ENCODE measurements at places on chromosomes 3 and 15.

DNA sequence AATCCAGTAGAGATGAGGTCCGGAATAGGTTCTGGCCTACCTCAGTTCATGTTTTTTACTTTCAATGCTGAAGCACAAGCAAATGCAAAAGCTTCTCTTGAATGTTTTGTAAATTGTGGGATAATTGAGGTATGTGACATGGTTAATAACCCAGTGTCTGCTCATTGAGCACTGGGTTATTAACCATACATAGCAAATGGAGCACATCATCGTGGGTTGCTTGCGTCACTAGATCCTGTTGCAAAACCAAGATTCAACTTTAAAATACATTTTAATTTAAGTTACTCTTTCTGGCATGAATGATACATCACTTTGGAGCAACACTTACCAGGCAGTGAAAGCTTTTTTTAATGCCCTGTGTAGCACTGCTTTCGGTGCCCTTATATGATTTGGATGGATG lies 165.6 kb downstream of the IGF1R start:
- H3K36me3 ChIP-seq, result no peaks in the 10 kb centered on the region
- no peaks in the 10 kb centered on the region for H3K27me3 ChIP-seq
- no peak overlapping the region for H3K27ac ChIP-seq
- no peak overlapping the region for H3K4me3 ChIP-seq
- DNase-seq, result no peak

GRCh38 chr3:176953106-176954060 lies 243.9 kb downstream of the TBL1XR1 start:
- no peaks in the 10 kb centered on the region for H3K36me3 ChIP-seq
- no peak overlapping the region for H3K27ac ChIP-seq
- DNase-seq, result no peak
- H3K4me1 ChIP-seq, result no peaks in the 10 kb centered on the region
- no peak overlapping the region for H3K4me3 ChIP-seq
- H3K27me3 ChIP-seq, result peaks cover 5% of the 10 kb centered on the region

DNA sequence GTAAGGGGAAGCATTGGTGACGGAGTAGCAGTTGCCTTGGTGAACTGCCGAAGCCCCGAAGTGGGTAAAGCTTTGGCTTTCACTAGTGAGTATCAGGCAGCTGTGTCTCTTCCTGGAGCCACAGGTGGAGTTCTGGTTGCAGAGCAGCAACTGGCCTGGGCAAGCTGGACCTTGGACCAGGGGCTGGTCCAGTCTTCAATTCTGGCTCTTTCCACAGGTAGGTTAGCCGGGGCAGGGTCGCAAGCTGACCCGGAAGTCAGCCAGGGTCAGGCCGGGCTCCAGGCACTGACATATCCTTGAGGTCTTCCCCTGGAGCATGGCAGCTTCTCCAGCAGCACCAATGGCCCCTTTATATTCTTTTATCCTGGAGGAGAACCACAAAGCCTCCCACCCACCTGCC lies 73.2 kb downstream of the TMEM44 start:
- H3K36me3 ChIP-seq, result no peaks in the 10 kb centered on the region
- H3K4me3 ChIP-seq, result no peak overlapping the region
- no peak overlapping the region for H3K27ac ChIP-seq
- peaks cover 20% of the 10 kb centered on the region for H3K27me3 ChIP-seq
- H3K4me1 ChIP-seq, result peaks cover 7% of the 10 kb centered on the region

DNA sequence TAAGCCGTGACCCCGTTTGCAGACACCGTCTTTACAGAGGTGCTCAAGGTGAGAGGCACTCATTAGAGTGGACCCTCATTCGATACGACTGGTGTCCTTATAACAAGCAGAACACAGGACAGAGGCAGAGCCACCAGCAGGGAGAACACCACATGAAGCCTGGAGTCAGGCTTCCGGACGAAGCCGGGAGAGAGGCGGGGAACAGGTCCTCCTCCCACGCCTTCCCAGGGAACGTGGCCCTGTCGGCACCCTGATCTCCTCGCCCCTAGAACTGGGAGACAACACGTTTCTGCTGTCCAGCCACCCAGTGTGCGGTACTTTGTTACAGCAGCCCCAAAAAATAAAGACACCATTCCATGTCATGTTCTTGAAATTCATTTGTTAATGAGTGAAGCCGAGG lies 33.6 kb downstream of the ZDHHC19 start:
- no peak for DNase-seq
- no peak overlapping the region for H3K4me3 ChIP-seq
- H3K27ac ChIP-seq, result no peak overlapping the region
- H3K4me1 ChIP-seq, result peaks cover 17% of the 10 kb centered on the region

DNA sequence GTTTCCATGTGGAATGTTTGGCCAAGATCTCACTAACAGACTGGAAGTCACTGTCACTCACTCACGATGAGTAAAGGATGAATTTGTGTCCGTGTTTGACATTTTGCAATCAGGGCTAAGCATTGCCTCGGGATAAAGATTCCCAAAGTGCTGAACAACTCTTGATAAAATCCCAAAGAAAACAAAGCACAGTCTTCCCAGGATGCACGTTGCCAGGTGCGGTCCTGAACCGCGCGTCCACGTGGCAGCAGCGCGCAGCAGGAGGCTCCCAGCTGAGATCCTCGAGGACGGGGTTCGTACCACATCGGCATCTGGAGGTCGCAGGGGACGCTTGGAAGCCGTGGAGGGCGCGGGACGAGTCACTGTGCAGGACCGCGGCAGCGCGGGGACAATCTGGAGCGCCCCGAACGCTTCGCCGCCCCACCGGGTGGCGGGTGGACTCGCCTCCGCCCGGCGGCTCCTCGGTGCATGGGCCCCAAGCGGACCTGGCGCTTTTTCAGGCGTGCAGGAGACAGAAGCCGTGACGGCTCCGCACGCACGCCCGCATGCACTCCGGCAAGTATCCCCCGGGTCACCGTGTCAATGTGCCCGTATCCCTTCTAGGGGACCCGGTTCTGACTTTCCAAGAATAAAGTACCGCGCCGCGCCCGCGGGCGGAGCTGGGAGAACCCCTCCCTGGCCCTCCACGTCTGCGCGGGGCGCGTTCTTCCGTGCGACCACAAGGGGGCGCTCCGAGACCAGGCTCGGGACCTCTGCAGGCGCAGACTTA lies 17.7 kb downstream of the CPN2 start:
- H3K27me3 ChIP-seq, result peaks cover 48% of the 10 kb centered on the region
- peak overlapping the region; percentile 81 for H3K4me3 ChIP-seq
- H3K27ac ChIP-seq, result no peak overlapping the region
- peaks cover 16% of the 10 kb centered on the region for H3K4me1 ChIP-seq
- no peaks in the 10 kb centered on the region for H3K36me3 ChIP-seq

DNA sequence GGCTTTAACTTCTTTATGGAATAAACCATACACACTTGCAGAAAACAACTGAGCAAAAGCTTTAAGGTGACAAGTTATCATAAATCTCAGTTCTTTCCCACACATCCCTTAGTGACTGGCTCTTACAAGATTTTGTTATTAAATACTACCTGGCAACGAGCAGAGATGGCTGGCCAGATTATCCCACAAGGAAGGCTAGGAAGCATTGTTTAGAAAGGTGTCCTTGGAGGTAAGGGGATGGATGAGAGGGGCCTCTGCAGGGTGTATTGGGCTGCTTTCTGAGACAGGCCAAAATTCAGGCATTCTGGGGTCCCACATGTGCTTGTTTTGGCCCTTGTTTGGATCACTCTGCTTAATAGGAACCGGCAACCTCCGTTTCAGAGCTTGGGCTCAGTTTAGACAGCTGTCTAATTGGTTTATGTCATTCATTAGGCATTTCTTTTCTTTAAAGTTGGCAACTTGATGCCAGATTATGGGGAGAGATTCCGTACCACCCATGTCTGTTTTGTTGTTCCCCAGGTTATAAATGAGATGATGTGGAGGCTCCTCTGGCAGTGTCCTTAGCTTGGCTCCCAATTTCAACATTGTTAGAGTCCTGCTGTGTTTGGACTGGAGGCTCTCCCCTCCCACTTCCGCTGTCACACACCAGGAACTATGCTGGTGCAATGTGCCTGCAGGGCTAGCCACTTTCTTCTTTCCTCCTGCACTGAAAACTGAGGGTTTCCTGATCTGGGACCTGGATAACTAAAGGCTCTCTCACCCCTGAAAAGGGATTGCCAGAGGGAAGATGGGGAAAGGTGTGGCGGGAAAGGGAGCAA lies 121.1 kb downstream of the TPRG1 start:
- peaks cover 25% of the 10 kb centered on the region for H3K27me3 ChIP-seq
- H3K4me3 ChIP-seq, result no peak overlapping the region
- H3K4me1 ChIP-seq, result peaks cover 3% of the 10 kb centered on the region
- no peaks in the 10 kb centered on the region for H3K36me3 ChIP-seq

- no peaks in the 10 kb centered on the region for H3K27me3 ChIP-seq
- H3K27ac ChIP-seq, result no peak overlapping the region
- no peak for DNase-seq
- no peaks in the 10 kb centered on the region for H3K4me1 ChIP-seq
These were observed 111.6 kb upstream of the PHLDB2 start for GRCh38 chr3:111747490-111747889.

DNA sequence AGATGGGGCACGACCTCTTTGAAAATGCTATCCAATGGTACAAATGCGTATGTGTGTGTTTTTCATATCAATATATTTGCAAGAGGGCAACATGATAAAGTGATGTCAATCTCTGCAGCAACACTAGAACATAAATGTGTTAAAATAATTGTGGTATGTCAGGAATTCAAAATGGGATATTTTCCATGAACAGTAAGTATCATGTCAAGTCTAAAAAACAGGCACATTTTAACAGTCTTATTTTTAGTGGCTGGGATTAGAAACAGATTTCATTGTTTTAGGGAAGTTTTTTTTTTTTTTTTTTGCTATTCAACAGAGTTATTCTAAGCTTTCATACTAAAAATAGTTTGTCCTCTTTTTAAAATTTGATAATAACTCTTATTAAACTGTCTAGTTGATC lies 209.8 kb downstream of the GAP43 start:
- no peaks in the 10 kb centered on the region for H3K4me1 ChIP-seq
- no peak overlapping the region for H3K27ac ChIP-seq
- no peak overlapping the region for H3K4me3 ChIP-seq
- no peaks in the 10 kb centered on the region for H3K36me3 ChIP-seq
- H3K27me3 ChIP-seq, result peaks cover 24% of the 10 kb centered on the region

DNA sequence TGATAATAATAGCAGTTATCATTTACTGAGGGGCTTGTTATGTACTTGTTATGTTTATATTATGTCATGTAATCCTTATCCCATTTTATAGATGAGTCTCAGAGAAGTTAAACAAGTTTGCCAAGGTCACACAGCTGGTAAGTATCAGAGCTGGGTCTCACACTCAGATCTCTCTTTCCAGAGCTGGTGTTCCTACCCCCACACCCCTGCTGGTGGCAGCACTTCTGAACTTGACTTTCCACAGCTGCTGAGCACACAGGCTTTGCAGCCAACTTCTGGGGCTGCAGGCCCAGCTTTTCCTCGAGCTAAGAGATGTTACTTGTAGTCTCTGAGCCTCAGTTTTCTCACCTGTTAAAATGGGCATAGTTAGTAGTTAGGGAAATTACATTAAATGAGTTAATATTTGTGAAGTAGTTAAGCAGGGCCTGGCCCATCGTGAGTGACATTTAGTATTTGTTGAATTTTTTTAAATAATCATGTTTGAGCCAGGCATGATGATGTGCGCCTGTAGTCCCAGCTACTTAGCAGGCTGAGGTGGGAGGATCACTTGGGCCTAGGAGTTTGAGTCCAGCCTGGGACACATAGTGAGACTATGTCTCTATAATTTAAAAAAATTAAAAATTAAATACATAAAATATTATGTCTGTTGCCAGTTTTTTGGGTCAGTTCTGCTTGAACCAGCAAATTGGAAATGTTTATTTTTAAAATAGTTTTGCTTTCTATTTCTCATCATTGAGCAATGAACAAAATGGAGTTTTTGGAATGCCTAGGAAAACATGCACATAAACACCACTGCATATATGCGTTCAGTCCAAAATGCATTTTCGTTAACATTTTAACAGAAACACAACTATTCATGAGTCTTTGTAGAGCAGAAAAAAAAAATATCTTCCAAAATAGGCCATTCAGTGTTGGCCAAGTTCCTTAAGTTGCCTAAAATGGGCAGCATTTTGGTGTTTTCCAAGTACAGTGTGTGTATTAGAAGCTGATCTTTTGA lies 87.3 kb downstream of the SMAD6 start:
- H3K27me3 ChIP-seq, result peaks cover 5% of the 10 kb centered on the region
- H3K4me3 ChIP-seq, result no peak overlapping the region
- DNase-seq, result peak; percentile 10
- H3K4me1 ChIP-seq, result no peaks in the 10 kb centered on the region

DNA sequence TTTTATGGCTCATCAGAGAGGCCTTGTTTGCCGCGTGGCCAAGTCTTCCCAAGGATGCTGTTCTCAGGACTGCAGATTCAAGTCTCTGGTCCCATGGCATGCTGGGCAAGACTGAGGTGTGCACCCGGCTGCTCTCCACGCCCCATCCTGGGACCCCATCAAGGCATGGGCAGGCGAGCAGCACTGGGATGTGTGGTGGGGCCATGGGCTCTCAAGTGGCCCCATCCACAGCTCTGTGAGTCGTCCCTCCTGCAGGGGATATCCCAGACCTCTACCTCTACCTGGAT lies 13.1 kb upstream of the GP9 start:
- H3K4me1 ChIP-seq, result no peaks in the 10 kb centered on the region
- H3K27me3 ChIP-seq, result peaks cover 28% of the 10 kb centered on the region
- peaks cover 8% of the 10 kb centered on the region for H3K36me3 ChIP-seq
- no peak for DNase-seq
- H3K27ac ChIP-seq, result no peak overlapping the region

- no peaks in the 10 kb centered on the region for H3K4me1 ChIP-seq
- no peak for DNase-seq
- H3K27me3 ChIP-seq, result peaks cover 13% of the 10 kb centered on the region
- no peak overlapping the region for H3K4me3 ChIP-seq
- H3K27ac ChIP-seq, result no peak overlapping the region
These were observed 108.1 kb upstream of the THBS1 start for GRCh38 chr15:39472621-39473297.

GRCh38 chr3:36397841-36398240 lies 17.5 kb downstream of the STAC start:
- H3K27me3 ChIP-seq, result no peaks in the 10 kb centered on the region
- no peaks in the 10 kb centered on the region for H3K4me1 ChIP-seq
- no peak overlapping the region for H3K27ac ChIP-seq
- H3K36me3 ChIP-seq, result no peaks in the 10 kb centered on the region
- DNase-seq, result no peak

DNA sequence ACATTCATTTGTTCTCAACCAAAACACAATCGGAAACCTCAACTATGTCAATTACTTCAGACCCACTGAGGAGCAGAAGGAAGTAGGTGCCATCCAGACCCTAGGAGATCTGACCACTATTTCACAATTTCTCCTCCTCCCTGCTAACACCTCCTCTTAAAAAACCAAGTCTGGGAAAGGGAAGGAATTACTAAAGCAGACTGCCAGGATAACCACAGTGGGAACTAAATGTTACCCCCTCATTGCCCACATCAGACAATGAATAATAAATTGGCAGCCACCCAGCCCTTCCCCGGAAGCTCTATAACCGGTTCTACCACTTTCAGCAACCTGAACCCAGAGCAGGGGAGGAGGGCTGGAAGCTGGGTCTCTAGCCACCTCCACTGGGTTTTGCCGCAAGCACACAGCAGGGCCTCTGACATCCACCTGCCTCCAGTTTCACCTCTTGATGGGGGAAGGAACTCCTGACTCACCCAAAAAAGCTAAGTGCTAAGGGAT lies 17.6 kb downstream of the C15orf62 start:
- peaks cover 33% of the 10 kb centered on the region for H3K4me1 ChIP-seq
- H3K27me3 ChIP-seq, result no peaks in the 10 kb centered on the region

GRCh38 chr3:113968986-113969385 lies 21.2 kb downstream of the ZDHHC23 start:
- H3K4me1 ChIP-seq, result peaks cover 9% of the 10 kb centered on the region
- no peak overlapping the region for H3K4me3 ChIP-seq
- H3K27me3 ChIP-seq, result no peaks in the 10 kb centered on the region
- H3K36me3 ChIP-seq, result peaks cover 47% of the 10 kb centered on the region
- peak overlapping the region; percentile 1 for H3K27ac ChIP-seq
- no peak for DNase-seq

Data from naive B cell (primary cell).